ENCODE measurements at places on chromosomes 4 and X. TPM values are rescaled to one million over a fixed set of nuclear protein-coding genes. Genes with fewer than 3 reads are reported as not detected.
A peak's percentile ranks its signal among the peaks of the same experiment; 100 is the strongest.

Gene CD38
- total RNA-seq = 3.7 TPM

DNA sequence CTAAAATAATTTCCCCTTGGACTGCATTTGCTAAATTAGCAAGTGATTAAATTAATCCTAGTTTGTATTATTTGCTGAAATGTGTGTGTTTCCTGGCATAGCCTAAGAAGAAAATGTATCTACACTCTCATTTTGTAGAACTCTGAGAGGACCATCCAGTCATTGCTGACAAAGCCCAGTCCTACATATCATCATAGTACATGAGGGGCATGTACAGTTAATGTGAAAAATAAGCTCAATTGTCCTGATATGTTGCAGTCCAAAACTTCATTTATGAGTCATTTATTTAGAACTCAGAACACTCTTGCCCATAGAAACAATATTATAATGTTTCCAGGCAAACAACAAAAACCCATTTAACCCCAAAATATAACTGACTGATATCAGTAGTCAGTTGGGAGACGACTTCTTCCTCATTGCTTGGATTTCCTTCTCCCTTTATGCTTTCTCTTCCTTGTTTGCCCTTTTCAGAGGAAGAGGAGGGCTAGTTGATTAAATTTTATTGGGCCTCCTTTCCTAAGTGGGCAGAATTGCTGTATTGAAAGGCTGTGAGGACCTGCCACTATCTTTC, 26.9 kb upstream of the BBS12 start:
- no peak for DNase-seq

DNA sequence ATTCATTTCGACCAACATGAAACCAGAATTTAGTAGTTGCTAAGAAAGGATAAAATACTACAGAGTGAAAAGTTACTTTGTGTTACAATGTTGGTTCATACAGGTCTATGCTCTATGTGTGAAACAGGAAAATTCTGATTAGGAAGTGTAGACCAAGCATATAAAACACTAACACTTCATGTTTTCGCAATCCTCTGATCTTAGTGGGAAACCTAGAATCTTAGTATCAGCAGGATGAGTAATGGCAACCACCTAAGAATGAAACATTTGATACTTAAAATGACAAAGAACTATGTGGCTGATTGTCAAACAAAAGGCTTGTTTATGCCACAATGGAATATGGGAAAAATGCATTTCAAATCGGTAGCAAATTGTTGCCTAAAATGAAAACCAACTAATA, 116.1 kb downstream of the AMMECR1 start:
- no peak for DNase-seq

Gene UGT2B15
- total RNA-seq = not detected

Gene MAGEC2
- not detected for total RNA-seq

GRCh38 chr4:107666134-107666533, 53.9 kb downstream of the PAPSS1 start:
- no peak for DNase-seq

Gene NR3C2
- 7.5 TPM for total RNA-seq

DNA sequence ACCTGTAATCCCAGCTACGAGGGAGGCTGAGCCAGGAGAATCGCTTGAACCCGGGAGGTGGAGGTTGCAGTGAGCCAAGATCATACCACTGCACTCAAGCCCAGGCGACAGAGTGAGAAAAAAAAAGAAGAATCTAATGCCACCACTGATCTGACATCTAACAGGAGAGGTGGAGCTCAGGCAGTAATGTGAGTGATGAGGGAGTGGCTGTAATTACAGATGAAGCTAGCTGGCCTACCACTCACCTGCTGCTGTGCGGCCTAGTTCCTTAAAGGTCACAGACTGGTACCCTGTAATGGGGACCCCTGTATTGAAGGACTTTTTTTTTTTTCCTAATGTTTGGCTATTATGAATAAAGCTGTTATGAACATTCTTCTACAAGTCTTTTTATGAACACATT, 25.3 kb upstream of the GABRE start:
- no peak for DNase-seq

- DNase-seq = no peak
Measured at GRCh38 chr4:21986307-21986706, 37.7 kb upstream of the KCNIP4 start.

GRCh38 chrX:13688384-13688957, 457 bp upstream of the RAB9A start:
- no peak for DNase-seq

Gene DKK2
- 0.42 TPM for total RNA-seq

Gene SSX4B
- total RNA-seq = not detected

Gene ERCC6L
- not detected for total RNA-seq

DNA sequence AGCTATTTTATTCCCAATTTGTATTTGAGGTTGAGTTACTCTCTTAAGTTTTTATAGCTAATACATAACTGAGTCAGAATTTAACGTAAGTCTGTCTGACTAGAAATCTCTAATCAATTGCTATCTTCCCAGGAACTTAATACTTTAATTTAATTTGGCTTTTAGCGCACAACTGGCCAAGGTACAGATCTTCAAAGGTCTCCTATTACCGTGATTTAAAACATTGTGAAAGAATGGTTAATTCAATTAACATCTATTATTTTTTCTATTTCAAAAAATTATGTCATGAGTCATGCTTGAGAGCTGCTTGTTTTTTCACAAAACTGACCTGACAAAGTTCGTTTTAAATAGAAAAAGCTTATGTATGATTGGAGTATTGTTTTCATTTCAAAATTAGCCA, 22.0 kb upstream of the PLA2G12A start:
- DNase-seq = no peak

Gene EMCN
- total RNA-seq = 16.8 TPM

DNA sequence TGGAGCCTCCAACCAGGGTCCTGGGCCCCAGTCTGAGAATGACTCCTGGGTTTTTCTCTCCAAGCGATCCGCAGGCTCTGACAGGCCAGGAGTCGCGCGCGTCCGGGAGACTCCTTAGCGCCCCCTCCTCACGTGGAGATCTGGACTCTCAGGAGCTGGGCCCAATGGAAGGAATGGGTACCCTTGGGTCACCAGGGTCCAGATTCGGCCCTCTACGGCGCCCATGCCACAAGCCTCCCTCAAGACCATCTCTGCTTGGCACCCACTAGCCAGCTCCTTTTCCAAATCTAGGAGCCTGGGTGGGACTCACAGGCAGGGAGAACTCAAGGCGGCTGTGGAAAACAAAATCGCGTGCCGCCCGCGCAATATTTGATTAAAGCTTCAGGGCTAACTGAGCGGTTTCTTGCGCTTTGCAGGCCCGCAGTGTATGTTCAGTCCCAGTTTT, 7.1 kb downstream of the HAND2 start:
- DNase-seq = no peak

- no peak for DNase-seq
Measured at GRCh38 chr4:167893531-167893930, 198.8 kb upstream of the ANXA10 start.

DNA sequence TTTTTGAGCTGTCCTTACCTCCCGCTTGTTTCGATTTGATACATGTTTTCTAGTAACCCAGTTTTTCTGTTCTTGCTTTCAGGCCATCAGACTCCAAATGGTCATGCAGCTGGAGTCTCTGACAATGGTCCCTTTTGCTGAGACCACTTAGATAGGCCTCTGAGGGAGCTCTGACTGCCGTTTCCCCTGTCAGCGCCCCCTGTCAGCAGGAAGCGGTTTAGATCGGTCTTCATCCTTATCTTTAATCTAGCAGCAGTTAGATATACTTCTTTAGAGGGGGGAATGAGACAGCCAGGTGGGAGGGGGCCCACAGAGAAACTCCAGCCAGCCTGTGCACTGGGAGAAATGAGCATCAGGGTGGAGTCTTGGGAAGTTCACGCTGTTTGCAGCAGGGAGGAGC, 457.9 kb downstream of the GPAT3 start:
- DNase-seq = no peak

GRCh38 chrX:138885886-138886285, 174.4 kb upstream of the FGF13 start:
- no peak for DNase-seq

GRCh38 chrX:85611926-85612325, 232.5 kb upstream of the POF1B start:
- DNase-seq = no peak

- DNase-seq = no peak
Measured at GRCh38 chrX:27619975-27620374, 29.8 kb downstream of the DCAF8L2 start.

DNA sequence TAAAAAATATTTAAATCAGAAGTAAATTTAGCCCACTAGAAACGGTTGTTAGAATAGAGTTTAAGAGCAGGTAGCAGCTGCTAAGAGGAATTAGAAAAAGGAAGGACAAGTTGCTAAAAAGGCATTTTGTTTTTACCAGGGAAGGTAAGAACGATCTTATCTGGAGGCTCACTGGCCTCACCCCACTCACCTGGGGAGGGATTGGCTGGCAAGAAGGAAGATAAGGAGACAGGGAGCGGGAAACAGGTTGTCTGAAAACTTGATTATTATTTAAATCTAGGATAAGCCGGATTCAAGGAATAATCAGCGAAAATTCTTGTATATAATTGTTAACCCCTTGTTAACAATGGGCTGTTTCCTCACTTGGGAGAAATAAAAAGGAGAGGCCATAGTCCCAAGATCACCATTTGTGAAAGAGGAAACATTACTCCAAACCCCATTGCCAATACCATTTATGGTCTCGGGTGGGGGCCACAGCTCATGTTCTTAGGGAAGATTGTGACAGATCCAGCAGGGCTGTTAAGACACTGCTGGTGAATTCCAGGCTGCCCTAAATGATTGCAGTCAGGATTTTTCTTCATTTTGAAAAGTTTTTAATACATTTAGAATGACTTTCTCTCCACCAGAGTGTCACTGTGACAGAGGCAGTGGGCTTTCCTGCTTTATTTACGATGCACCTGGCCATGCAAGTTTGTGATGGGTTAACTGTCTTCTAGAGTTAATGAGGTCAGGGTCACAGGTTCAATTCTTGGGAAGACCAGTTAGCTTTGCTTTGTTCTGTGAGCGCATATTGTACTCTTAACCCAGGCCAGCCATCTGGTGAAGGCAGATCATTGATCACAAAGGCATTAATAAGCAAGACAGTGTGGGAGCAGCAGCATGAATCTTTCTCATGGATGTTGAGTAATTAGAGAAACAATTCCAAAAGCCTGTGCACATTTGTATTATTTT, 106.6 kb downstream of the CEP135 start:
- no peak for DNase-seq

DNA sequence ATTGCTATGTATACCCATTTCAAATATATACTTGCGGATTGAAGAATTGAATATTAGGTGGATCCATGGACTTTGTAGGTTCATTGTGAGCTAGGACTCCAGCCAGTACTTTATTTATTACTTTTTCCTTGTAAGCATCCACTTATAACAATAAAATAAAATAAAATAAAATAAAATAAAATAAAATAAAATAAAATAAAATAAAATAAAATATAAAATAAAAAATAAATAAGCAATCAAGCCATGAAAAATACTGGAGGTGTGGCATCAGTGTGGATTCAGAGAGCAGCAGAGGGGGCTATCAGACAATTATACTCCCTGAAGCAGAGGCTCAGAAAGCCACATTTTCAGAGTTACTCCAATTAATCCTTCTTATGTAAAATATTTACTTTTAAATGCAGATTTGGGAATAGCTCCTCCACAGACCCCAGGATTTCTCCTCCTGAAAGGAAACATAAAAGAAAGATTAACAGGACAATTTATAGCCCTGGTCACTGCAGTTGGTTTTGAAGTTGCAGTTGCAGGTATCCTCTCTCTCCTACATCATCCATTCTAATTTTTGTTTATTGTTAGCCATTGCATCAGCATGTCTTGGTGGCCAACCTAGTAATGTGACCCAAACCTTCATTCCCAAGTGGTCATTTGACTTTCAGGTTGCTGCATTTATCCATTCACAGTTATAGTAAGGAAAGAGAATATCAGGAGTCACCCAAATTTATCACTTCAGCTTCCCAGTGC, 2025.2 kb upstream of the IGFBP7 start:
- no peak for DNase-seq

GRCh38 chrX:43590150-43590549, 65.9 kb upstream of the MAOA start:
- no peak for DNase-seq

DNA sequence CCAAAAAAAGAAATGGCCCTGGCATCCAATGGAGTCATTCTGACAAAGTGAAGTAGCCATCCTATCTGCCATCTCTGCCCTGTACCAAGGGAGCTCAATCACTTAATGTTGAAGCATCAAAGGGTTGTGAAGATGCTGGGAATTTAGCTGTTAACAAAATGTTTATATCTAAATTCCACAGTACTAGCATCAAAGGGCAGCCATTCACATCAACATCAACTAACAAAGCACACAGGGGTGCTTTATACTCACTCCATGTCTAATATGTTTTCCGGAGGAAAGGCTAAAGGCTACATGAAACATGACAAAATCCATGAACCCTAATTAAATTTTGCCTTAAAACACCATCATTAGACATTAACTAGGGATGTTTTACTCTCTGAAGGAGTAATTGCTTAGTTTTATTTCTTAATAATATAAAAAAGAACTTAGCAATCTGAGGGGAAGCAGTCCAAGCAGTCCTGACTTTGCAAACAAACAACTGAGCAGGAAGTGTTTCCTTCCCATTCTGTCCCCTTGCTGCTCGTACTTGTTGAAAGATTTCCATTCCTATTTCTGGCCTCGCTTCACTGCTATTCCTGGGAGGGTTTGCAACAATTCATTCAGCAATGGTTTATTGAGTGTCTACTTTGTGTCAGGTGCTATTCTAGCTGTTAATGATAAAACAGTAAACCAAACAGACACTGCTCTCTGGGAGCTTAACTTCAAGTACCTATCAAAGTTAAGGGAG, 208.6 kb upstream of the SLC7A11 start:
- no peak for DNase-seq

Gene OTC
- total RNA-seq = not detected

GRCh38 chrX:136193771-136194170, 46.4 kb downstream of the FHL1 start:
- peak; percentile 69 for DNase-seq

Gene LIMCH1
- total RNA-seq = 188 TPM

- DNase-seq = no peak
Measured at GRCh38 chrX:16160729-16161128, 6.6 kb upstream of the MAGEB17 start.

DNA sequence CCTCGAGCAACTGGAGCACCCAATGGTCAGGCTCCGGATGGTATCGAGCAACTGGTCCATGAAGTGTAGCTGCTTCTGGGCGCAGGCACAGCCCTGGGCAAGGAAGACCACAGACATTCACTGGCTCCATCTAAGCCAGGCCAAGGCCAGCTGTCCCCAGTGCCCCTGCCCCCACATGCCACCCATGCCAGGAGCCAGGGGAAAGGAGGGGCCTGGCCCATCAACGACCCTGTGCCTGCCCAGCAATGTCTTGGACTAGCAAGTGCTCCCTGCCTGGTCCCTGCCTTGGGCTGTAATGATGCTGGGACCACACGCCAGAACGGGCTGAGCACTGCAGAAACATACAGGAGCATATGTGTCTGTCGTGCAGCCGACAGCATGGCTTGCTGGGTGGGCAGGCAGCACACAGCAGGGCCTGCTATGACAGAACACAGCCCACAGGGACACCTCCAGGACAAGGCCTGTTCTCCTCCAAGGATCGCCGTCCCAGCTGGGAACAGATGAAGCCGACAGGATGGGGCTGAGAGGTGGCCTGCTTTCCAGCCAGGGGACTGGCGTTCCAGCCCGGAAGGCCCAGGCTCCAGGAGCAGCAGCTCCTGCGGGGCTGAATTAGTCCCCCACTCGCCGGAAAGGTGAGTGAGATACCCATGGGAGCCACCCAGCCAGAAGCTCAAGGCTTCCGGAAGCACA, 11.4 kb upstream of the TREX2 start:
- DNase-seq = peak; percentile 6

- no peak for DNase-seq
Measured at GRCh38 chr4:174189392-174190015, 94.0 kb downstream of the FBXO8 start.

Gene SH3D19
- 31.1 TPM for total RNA-seq

Gene RTL9
- total RNA-seq = 0.64 TPM
